ENCODE measurements at places on chromosomes 2 and 18.

DNA sequence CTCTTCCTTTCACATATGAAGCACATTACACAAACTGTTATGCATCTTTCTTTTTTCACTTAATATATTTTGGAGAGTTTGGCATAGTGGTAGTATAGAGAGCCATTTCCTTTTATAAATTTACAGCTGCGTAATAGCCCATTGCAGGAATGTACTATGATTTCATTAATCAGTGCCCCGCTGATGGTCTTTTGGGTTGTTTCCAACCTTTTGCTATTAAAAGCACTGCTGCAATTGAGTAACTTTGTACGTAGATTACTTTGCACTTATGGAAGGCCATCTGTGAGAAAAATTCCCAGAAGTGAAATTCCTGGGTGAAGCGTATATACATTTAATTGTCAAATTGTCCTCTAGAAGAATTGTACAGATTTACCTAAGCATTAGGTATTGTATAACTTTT is 565.3 kb upstream of the ZNF804A start:
- DNase-seq, result no peak

DNA sequence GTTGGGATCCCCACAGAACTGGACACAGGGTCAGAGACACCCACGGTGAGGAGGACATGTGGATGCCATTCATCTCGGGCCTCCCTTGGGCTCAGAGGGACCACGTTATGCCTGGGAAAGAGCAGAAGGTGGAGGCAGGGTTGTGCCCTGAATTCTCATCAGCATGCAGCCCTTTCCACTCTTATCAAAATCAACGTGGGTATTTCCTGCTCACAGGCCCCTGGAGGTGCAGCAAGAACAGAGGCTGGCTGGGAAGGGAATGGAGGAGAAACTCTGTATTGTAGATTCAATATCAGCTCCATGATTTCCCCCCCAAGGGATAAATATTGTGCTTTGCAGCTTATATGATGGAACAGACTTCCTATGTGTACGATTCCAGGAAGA is 90.9 kb downstream of the SETBP1 start:
- no peak for DNase-seq

DNA sequence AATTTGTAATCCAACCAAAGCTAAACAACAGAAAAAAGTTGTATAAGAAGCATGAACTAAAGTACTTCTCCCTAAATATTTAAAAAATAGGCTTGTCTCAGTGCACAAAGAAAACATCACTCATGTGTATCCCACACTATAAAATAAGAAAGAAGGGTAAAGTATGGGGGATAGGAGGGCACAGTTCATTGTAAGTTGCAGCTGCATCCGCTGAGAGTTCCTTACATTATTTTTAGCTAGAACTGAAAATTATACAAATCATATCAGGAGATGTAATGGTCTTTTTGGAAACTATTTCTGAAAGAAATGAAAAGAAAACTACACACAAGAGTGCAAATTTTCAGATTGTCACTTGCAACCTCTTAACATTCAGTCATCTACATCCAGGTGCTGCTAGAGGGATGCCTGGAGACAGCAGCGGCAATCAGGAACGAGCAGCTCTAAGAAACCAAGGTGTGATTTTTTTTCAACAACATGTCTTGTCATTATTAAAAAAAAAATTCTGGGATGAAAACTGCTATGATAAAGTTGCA is 273.6 kb downstream of the ASXL3 start:
- no peak for DNase-seq

DNA sequence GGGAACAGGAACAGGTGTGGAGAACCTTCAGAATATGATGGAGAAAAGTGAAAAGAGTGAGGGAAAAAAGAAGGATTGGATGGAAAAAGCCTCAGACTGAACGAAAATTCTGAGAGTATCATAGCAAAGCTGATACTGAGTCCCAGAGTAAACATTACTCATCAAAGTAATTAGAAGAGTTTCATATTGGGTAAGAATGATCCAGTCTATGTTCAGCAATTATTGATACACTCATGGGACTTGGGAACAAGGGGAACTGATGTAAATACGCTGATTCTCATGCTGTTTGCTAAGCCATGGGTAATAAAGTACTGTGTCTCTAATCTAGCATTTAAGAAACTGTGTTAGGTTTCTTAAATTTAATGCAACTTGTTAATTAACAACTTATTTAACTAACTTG is 219.9 kb upstream of the NOL4 start:
- DNase-seq, result no peak

- DNase-seq, result no peak
Measured at GRCh38 chr2:72579591-72580180, 246.1 kb downstream of the EXOC6B start.

- DNase-seq, result no peak
Measured at GRCh38 chr2:57080035-57080434, 896.2 kb downstream of the CCDC85A start.

- peak; percentile 41 for DNase-seq
Measured at GRCh38 chr2:127573771-127574170, 38.3 kb downstream of the MYO7B start.

GRCh38 chr2:241545106-241545505 is 13.4 kb upstream of the BOK start:
- no peak for DNase-seq

DNA sequence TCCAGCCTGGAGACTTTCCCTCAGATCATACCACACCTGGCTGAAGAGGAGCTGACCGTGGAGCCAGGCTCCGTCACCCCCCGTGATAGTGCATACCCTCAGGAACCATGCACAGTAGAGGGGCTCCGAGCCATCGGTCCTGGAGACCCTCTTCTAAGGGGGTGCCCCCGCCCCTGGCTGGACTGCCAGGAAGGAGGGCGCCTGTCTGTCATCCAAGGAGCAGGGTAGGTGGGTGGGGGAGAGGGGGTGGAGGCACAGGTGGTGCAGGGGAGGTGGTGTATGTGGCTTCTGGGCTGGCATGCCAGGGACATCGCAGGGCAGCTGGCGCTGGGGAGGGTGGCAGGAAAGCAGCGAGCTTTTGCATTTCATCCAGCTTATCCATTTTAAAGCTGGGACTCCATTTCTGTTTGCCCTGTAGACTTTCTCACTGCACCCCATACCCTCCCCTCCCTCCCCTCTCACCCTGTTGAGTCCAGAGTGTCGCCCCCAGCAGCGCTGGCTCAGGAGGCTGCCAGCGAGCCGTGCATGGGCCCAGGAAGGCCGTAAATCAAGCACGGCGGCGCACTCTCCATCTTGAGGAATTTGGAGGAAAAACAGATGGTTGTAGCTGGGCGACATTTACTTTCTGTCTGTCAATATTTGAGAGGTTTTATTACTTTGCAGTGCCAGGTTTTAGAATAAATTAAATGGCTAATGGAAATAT is 56.2 kb upstream of the HS6ST1 start:
- peak; percentile 64 for DNase-seq

- no peak for DNase-seq
Measured at GRCh38 chr2:112706170-112706664, 14.6 kb upstream of the NT5DC4 start.

DNA sequence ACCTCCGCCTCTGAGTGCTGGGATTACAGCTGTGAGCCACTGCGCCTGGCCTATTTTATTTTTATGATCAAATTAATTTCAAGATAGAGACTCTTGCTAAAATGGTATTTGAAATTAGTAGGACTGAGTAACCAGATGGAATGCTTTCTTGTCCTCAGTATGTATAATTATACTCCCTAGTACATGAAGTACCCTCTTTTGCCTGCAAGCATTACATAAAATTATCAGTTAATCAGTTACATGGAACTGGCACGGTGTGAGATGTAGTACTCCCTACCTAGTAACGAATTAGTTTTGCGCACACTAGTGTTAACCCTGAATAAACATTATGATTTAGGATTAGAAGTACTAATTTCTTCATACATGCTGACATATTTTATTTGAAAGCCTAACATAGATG is 41.6 kb downstream of the RBBP8 start:
- DNase-seq, result no peak

- no peak for DNase-seq
Measured at GRCh38 chr2:113216321-113216720, 42.5 kb downstream of the PSD4 start.

All from tibial artery (tissue), 4 donors.